ENCODE measurements at places on chromosomes 13 and 19.

GRCh38 chr13:113552079-113552478 is 32.5 kb upstream of the TFDP1 start:
- DNase-seq = no peak

DNA sequence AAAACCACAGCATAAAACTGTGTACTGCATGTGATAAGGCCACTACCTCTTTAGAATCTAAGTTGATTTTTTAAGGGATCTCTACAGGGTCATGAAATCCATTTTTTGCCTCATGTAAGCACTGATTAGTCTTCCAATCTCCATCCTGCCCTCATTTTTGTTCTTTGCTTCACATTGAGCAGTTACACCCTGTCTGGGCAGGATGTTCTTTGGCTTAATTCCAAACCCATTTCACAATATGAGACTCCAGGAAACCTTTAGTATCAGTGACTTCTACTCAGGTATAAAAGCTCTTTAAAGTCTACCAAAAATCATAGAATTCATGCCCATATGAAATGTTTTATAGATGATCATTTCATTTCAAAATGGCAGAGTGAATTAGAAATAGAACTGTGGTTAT is 592.6 kb downstream of the TBC1D4 start:
- DNase-seq = no peak

- DNase-seq = peak; percentile 23
Observed at GRCh38 chr19:45767410-45767880, 1.6 kb downstream of the SIX5 start.

DNA sequence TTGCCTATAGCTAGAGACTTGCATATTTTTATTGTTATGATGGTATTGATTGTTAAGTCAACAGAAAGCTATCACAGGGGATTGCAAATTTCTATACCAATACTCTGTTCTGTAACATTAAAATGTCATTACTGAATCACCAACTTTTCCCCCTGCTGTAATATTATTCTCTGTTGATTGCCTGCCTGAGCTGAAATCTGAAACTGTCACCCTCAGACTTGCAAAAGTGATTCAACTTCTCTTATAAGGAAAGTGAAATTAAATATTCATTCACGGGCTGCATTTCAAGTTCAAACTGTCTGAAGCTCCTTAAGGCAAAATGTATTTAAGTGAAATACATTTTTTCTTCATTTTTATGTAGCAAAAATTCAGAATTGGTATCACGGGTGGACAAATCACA is 723.2 kb downstream of the PCDH9 start:
- DNase-seq = no peak

GRCh38 chr19:16293118-16294091 is 31.2 kb upstream of the KLF2 start:
- DNase-seq = peak; percentile 69

- DNase-seq = no peak
Observed at GRCh38 chr13:111791131-111791530, 275.8 kb upstream of the SOX1 start.

All from T1000 (cell line).